Right forelimb (tissue), 1 donor: ENCODE measurements at places on chromosomes 13 and 19.

DNA sequence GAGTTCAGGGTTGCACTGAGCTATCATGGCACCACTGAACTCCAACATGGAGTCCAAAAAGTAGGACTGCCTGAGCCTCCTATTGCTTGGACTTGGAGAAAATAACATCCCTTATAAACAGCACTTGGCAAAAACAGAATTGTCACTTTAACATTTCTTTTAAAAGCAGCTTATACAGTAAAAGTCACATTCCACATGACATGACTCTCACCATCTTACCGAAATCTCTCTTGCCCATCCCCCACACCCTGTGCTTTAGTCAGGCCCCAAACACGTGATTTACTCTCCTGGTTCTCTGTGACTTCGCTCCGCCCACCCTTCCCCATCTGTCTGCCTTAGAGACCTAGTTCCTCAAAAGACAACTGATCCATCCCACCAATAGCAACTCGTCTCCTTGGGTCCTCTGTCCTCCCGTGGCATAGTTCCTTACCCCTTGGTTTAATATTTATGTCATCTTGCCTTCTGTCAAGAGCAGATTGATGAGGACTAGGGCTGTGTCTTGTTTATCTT is 4.6 kb downstream of the SAFB start:
- DNase-seq: no peak

DNA sequence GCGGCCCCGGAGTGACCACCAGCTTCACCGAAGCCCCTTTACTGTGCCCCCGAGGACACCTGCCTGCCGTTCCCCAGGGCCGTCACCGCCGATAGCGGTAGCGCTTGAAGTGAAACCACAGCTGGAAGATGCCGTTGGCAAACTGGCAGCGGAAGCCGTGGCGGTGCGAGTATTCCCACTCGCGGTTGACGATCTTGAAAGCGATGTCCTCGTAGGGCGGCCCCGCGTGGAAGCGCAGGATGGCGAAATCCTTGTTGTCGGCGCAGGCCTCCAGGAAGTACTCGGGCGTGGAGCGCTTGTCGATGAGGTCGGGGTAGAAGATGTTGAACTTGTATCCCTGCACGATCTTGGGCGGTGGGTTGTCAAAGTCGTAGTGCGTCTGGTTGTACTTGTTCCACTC is 5.2 kb upstream of the TBXA2R start:
- no peak for DNase-seq

DNA sequence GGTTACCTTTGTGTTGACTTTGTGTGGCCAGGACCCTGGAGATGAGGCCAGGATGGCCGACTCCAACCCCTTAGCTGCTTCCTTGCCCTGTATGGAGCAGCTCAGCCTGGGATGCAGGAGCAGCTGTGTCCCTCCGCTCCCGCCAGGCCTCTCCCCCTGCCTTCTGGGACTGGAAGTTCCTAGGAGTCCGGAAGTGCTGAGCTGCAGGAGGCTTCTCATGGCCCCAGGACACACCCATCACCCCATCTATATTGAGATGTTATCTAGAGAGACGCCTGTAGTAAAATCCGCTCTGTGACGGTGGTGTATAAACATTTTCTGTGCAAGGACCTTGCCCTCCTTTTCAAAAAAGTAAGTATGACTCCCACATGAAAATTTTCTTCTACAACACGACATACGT is 27.0 kb downstream of the WTIP start:
- DNase-seq: no peak

DNA sequence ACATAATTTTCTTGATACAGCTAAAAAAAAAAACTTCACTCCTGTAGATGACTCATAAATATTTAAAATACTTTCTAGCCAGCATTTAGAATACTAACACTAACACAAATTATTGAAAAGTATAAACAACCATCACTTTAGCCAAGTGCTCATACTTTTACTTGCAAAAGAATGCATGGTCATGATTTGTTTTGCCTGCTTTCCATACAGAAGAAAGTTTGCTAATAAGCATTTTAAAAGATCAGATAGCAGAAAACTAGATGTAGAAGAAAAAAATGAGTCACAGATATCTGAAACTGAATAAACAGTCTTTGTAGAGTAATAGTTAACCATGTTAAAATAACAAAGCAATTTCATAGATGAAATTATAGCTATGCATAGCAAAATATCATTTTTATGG is 2280.4 kb upstream of the PCDH20 start:
- no peak for DNase-seq

GRCh38 chr13:77545626-77546412 is 10.3 kb downstream of the SCEL start:
- DNase-seq: no peak

DNA sequence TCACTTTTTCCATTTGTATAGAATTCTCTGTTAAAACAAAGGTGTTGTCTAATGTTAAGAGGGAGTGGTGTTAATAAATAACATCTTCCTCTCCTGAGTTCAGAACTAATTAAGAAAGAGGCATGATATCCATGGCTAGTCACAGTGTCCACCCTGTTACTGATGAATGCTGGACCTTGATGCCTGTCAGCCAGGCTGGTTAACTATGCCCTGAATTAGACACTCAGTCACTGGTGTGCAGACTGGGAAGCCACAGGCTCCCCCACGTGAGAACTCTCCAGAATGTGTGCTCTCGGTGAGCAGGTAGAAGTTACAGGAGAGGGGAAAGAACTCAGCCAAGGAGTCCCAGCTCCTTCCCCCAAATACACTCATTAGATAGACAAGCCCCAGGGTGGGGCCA is 56.1 kb upstream of the RNF113B start:
- DNase-seq: no peak

DNA sequence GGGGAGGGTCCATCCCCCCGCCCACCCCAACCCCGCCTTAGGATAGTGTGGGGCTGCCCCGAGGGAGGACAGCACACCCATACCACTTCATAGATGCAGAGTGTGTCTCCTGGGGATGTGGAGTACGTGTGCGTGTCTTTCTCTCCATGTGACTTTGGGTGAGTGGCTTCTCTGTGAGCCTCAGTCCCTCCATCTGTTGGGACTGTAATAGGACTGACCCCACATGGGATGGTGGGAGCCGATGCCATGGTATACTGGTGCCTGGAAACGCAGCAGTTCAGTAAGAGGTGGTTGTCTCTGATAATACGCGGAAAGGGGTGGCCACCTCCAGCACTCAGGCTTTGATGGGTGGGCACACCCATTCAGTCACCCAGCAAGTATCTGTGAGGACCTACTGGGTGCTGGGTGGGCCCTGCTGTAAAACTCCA is 816 bp upstream of the PRKD2 start:
- DNase-seq: no peak

- no peak for DNase-seq
Measured at GRCh38 chr19:32104153-32104849, 241.1 kb upstream of the ZNF507 start.

- no peak for DNase-seq
Measured at GRCh38 chr13:98917116-98917515, 60.7 kb downstream of the DOCK9 start.

DNA sequence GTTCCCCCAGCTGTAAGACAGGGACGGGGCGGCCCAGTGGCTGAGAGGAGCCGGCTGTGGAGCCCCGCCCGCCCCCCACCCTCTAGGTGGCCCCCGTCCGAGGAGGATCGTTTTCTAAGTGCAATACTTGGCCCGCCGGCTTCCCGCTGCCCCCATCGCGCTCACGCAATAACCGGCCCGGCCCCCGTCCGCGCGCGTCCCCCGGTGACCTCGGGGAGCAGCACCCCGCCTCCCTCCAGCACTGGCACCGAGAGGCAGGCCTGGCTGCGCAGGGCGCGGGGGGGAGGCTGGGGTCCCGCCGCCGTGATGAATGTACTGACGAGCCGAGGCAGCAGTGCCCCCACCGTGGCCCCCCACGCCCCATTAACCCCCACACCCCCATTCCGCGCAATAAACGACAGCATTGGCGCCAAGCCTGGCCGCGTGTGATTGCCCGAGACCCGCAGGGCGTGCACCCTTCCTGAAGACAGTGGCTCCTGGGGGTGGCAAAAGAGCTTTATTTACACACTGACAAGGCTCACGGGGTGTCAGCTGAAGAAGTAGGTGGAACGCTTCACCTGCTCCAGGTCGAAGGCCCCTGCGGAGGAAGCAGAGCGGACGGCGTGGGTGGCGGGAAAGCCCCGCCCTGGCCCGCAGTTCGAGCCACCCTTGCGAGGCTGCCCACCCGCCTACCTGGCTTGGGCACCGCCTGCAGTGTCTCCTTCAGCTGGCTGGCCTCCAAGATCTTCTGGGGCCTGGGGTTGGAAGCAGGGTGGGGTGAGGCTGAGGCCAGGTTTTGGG is 16.4 kb downstream of the POLRMT start:
- no peak for DNase-seq

DNA sequence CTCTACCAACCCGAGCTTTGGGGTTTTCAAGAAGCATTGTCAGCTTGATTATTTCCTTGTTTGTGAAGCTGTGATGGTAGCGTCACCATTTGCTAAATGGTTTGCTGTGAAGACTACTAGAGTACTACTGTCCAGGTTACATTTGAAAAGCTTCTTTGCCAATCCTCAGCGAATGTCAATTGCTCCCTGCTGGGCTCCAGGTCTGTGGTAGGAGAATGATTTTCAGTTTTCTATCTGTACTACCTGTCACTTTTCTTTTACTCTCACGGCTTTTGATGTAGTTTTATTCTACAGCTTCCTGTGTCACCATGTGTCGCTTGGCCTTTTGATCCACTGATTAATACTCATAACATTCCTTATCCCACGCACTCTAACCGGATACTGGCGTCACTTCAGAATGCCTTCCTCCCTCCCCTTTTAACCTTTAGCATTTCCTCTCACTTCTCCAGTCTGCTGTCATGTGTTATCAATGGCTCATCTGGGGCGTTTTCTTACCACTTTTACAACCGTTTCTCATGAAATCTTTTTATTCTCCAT is 7.5 kb upstream of the GPR183 start:
- DNase-seq: no peak

DNA sequence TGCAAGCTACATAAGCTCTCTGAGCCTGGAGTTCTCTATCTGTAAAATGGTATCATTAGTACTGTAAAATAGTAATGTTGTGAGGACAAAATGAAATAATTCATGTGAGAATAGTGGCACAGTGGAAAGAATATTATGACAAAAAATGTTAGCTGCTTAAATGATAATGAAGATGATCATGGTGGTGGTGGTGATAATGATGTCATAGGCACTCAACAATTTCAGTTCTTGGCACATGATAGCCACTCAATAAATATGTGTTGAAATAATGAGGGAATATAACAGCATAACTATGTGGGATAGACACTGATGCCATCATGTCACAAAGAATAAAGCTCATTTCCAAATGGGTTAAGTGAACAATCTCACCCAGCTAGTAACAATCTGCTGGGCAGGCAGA is 736.3 kb downstream of the EFNB2 start:
- no peak for DNase-seq

DNA sequence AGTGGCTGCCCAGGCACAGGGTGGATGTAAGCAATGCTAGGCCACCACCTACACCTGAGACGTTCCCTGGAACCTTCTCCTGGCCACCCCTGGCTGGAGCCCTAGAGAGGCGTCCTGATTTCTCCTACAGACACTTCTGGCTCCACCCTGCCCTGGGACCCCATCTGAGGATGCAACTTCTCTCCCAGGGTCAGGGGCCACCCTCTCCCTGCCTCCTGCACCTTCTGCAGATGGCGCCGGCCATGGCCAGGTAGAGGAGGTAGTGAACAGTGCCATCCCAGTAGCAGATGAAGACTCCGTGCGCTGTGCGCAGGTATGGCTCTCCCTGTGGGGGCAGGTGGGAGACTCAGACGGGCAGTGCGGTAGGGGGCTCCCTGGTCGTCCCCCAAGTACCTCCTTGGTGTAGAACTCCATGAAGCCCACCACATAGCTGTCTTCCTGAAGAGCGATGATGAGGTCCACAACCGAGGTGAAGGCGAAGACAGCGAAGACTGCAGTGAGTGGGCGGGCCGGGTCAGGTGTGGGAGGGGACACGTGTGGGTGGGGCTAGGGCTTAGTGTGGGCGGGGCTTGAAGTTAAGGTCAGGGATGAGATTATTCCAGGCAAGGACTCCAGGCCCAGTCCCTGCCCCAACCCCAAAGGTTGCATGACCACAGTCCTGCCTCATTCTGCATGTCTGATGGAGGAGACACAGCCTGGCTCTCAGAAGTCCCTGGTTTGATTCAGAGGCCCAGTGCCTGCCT is 3.0 kb downstream of the TM6SF2 start:
- no peak for DNase-seq
